ENCODE measurements at places on chromosomes 16 and 17.

- H3K27ac ChIP-seq = no peak overlapping the region
- H3K36me3 ChIP-seq = peaks cover 20% of the 10 kb centered on the region
- DNase-seq = no peak
- no peaks in the 10 kb centered on the region for H3K27me3 ChIP-seq
- H3K4me1 ChIP-seq = no peaks in the 10 kb centered on the region
- H3K4me3 ChIP-seq = no peak overlapping the region
Measured at GRCh38 chr16:2170080-2170479, 14.5 kb downstream of the TRAF7 start.

- no peak overlapping the region for H3K27ac ChIP-seq
- DNase-seq = no peak
- H3K4me1 ChIP-seq = no peaks in the 10 kb centered on the region
- no peak overlapping the region for H3K4me3 ChIP-seq
- no peaks in the 10 kb centered on the region for H3K36me3 ChIP-seq
- H3K27me3 ChIP-seq = no peaks in the 10 kb centered on the region
Measured at GRCh38 chr16:64882078-64882784, 239.6 kb downstream of the CDH11 start.

DNA sequence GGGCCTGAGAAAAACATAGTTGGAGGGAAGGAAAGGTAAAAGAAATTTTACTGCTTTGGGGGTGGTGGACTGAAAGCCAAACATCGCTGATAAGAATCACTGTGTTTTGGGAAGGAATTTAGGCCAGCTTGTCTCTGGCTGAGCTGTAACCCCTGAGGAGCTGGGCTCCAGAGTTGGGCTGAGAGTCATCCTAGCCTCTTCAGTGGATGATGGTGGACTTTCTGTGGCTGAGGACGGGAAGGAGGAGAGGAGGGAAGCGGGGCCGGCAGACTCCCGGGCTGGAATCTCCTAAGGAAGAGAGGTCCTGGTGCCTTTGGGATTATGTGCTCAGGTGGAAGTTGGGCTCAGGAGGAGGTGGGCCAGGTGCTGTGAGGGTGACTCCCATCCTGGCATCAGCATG is 8.6 kb downstream of the WNT9B start:
- H3K27ac ChIP-seq = no peak overlapping the region
- no peaks in the 10 kb centered on the region for H3K36me3 ChIP-seq
- H3K27me3 ChIP-seq = no peaks in the 10 kb centered on the region
- peak; percentile 55 for DNase-seq

GRCh38 chr17:8173056-8173870 is 2.9 kb downstream of the TMEM107 start:
- H3K27ac ChIP-seq = no peak overlapping the region
- no peaks in the 10 kb centered on the region for H3K27me3 ChIP-seq
- no peak overlapping the region for H3K4me3 ChIP-seq
- H3K36me3 ChIP-seq = no peaks in the 10 kb centered on the region
- peaks cover 7% of the 10 kb centered on the region for H3K4me1 ChIP-seq

DNA sequence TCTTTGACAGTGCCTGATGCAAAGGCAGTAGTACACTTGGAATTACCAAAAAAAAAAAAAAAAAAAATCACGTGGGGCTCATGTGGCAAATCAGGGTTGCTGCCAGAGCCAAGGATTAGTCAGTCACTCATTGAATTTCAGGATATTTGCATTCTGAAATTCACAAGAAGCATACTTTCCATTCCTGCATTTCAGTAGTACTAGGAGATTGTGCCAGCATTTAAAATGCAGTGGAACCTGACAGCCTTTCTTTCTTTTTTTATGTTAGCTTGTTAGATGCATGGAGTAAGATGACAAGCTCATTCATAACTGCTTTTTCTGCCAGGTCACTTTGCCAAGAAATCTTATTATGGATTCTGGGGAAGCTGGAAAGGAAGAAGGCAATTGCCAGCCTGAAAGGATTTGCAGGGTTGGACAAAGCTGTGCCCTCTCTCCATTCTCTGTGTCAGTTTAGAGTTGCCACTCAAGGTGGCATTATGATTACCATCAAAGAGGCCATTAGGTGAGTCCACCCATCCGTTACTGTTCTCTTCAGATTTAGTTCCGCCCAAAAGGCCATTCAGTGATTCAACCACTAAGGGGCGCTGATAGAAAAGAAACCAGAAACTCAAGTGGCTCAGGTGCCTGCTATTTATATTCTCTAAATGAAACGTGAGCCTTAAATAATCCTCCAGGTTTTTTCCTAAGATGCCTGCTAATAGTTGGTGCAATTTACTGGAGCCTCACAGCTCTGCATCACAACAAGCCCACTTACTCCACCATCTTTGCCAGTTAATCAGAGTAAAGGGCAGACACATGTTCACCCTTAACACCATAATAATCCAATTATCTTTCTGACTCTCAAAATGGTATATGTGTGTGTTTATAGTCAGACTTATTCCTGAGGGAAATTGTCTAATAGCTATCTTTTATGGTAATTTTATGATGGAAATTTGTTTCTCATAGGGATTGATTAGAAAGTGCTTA is 59.0 kb downstream of the TANGO6 start:
- H3K36me3 ChIP-seq = no peaks in the 10 kb centered on the region
- no peak overlapping the region for H3K4me3 ChIP-seq
- H3K27ac ChIP-seq = peak overlapping the region; percentile 72
- DNase-seq = peak; percentile 81
- peaks cover 3% of the 10 kb centered on the region for H3K4me1 ChIP-seq

DNA sequence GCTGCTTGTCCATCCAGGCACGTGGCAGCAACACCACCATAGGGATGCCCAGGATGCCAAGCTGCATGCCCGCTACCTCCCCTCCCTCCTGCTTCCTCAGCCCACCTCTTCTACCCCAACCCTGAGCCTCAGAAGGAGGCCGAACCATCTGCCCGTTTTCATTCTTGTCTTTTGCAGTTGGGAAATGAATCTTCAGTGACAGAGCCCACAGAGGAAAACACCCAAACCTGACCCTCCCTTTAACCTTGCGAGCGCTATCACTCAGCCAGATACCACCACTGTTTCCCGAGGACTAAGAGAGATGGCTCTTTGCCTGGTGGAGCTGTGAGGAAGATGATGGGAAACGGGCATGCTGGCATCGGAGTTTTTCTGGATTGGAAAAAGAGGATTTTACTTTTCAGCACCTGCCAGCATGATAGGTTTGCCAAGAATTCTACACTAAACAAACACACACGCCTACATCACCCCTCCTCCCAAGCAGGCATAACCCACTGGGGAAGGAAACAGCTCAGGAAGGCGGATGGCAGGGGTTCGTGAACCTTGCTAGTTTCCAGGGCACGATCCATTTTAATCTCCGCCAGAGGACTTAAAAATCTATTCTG is 457.4 kb downstream of the SLC39A11 start:
- H3K4me3 ChIP-seq = no peak overlapping the region
- H3K27me3 ChIP-seq = no peaks in the 10 kb centered on the region
- no peaks in the 10 kb centered on the region for H3K4me1 ChIP-seq
- H3K27ac ChIP-seq = no peak overlapping the region

- H3K36me3 ChIP-seq = no peaks in the 10 kb centered on the region
- no peak overlapping the region for H3K4me3 ChIP-seq
- DNase-seq = no peak
Measured at GRCh38 chr17:16989230-16989952, 17.5 kb upstream of the TNFRSF13B start.
